Cortex of kidney (tissue), 1 donor: ENCODE measurements at places on chromosomes 4 and X.

- DNase-seq = no peak
These were observed 2.5 kb upstream of the BRWD3 start for GRCh38 chrX:80812176-80812575.

DNA sequence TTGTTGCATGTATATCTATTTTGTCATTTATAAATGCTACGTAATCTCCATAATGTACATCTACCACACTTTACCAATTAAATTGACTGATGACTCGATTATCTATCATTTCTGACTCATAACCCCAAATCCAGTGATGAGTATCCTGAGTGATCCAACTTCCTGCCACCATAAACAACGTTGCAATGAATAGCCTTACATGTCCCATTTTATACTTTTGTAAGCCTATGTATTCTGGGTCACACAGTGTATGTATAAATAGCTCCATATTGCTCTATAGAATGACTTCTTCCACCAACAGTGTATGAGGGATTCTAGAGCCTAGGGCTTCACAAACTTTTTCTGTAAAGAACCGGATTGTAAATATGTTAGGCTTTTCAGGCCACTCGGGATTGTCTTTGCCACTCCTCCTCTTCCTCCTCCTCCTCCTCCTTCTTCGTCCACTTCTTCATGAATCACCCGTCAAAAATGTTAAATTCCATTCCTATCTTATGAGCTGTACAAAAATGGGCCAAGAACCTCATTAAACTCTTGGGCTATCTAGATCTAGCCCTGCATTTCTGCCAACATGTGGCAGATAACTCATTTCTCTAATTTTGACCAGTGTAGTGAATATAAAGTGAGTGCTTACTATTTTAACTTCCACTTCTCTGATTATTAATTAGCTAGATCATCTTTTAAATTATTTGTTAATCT lies 672.2 kb upstream of the AMOT start:
- DNase-seq = no peak

DNA sequence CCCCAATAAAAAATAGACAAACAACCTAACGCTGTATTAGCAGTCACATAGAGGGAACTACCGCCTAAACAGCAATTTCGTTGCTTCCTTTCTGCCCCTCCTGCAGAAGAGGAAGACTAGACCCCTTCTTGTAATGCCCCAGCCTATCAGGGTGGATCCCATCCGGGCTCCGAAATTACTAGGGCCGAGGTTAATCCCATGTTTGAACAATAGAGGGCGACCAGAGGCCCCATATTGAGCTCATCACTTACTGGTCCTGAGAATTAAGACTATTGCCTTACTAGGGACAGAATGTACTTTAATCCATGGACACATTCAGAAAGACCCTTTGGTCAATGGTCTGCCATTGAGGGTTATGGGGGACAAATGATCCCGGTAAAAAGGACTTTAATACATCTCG lies 11.8 kb upstream of the ZNF630 start:
- no peak for DNase-seq

GRCh38 chr4:128782875-128783614 lies 26.5 kb upstream of the JADE1 start:
- no peak for DNase-seq

DNA sequence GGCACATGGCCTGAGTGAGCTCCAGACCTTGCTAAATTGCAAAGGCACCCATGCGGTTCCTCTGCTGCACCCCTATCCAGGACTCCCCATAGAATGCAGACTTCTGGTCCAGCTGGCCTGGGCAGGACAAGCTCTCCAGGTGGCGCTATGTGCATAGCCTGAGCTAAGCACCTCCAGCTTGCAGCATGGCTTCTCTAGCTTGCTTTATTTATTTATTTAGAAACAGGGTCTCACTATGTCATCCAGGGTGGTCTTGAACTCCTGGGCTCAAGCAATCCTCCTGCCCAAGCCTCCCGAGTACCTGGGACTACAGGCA lies 5.5 kb upstream of the WFS1 start:
- DNase-seq = no peak

GRCh38 chrX:56978172-56978571 lies 17.2 kb downstream of the SPIN3 start:
- no peak for DNase-seq

DNA sequence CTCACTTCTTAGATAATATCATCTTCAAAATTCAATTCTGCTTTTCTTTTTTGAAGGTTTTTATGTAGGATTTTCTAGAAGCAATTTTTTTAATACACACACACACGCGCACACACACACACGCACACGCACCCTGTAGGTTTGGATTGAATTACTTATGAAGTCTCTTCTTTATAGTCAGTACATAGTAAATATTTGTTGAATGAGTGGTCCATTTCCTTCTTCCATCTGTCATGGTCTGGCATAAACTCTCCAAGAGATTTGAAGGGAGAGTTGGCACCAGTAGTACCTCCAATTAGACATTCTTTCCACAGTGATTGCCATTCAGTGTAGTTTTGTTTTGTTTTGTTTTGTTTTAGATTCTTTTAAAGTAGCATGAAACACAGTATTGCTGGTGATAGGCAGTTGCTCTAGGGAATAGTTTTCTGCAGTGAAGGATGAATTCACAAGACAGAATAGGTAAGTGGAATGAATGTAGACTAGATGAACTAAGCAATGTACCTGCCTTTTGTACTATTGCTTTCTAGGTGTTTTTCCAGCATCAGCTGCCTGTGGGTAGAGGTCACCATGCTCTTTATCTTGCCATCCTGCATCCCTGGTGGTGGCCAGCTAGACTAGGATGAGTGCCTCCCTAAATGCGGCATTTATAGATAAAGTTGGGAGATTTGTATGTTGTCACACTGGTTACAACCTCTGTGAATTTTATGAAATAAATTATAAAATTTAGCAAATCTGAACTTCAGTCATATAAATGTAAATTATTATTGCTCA lies 20.5 kb downstream of the PDLIM5 start:
- DNase-seq = no peak

GRCh38 chr4:175308236-175308635 lies 390.1 kb downstream of the ADAM29 start:
- no peak for DNase-seq

- no peak for DNase-seq
These were observed 32.9 kb downstream of the NIPAL1 start for GRCh38 chr4:48049483-48049882.

DNA sequence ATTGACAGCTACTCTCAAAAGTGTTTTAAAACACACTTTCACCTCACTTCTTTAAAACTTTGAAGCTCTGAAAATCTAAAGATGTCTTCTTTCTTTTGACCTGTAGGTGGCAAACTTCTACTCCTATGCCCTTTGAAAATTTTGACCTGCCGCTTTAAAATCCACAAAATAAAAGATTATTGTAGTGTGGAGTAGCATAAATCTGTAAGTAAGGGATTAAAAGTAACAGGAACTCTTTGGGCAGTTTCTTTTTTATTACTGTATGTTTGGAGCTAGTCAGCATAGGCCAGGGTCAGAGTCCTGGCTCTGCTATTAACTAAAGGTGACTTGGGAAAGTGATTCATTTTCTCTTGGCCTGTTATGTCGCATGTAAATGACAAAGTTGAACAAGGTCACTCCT lies 25.5 kb downstream of the BBS12 start:
- DNase-seq = no peak

DNA sequence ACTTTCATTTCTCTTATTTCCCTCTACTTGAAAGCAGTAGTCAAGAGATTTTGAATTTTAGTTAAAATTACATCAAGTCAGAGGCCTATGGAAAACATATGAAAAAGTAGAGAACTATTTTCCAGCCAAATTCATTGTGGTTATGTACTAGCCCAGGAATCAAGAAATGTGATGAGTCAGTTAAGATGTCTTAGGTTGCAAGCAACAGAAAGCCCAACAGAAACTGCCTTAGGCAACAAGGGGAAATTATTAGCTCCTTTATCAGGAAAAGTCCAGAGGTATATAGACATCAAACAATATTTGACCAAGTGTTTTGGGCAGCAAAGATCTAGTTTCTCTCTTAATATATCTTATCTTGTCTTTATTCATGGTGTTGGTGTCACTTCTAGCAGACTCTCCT lies 37.8 kb upstream of the FRMD7 start:
- no peak for DNase-seq

- DNase-seq = no peak
These were observed 241.1 kb upstream of the PPP1R2C start for GRCh38 chrX:43019021-43019420.

- no peak for DNase-seq
These were observed 34.9 kb upstream of the UGT8 start for GRCh38 chr4:114563536-114564315.

DNA sequence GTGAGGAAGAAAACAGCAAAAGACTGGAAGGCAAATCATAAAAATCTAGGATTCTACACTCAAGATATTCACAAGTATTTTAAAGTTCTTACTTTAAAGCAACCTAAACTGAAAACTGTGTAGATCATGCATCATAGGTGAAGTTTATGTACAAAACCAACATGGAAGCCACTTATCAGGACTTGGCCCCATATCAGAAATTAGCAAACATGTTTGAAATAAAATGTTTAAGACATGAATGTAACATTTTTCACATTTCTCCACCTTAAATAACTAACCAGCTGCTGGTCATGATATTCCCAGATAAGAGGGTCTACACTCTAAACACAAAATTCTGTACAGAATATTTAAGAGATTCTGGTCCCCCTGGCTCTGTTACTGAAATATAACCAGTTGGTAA lies 38.5 kb downstream of the APBB2 start:
- no peak for DNase-seq

DNA sequence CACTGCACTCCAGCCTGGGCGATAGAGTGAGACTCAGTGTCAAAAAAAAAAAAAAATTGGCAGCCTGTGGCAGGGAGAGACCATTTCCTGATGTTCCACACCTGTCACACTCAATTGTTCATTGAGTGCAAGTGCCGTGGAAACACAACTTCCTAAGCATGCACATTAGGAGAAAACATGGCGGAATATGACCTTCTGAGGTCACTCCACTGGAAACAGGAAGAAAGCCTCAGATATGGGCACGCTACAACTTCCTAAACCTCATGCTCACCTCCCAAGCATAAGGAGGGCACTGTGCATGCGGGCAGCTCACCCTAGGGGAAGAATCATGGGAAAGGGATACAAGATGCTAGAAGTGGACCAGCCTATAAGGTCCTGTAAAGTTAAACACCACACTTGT lies 28.5 kb upstream of the CD99 start:
- DNase-seq = no peak

GRCh38 chrX:17706676-17707075 lies 30.6 kb upstream of the SCML1 start:
- DNase-seq = no peak

- DNase-seq = no peak
These were observed 132.6 kb downstream of the IL15 start for GRCh38 chr4:141768954-141769353.

- DNase-seq = no peak
These were observed 128.2 kb downstream of the C4orf51 start for GRCh38 chr4:145808021-145808650.

- DNase-seq = no peak
These were observed 3.0 kb downstream of the GPC4 start for GRCh38 chrX:133412246-133412645.

GRCh38 chr4:14308229-14308651 lies 680.7 kb upstream of the BOD1L1 start:
- DNase-seq = no peak

- no peak for DNase-seq
These were observed 59.5 kb downstream of the NSG1 start for GRCh38 chr4:4446434-4446833.

GRCh38 chrX:39162322-39162735 lies 361.1 kb downstream of the MID1IP1 start:
- DNase-seq = no peak

DNA sequence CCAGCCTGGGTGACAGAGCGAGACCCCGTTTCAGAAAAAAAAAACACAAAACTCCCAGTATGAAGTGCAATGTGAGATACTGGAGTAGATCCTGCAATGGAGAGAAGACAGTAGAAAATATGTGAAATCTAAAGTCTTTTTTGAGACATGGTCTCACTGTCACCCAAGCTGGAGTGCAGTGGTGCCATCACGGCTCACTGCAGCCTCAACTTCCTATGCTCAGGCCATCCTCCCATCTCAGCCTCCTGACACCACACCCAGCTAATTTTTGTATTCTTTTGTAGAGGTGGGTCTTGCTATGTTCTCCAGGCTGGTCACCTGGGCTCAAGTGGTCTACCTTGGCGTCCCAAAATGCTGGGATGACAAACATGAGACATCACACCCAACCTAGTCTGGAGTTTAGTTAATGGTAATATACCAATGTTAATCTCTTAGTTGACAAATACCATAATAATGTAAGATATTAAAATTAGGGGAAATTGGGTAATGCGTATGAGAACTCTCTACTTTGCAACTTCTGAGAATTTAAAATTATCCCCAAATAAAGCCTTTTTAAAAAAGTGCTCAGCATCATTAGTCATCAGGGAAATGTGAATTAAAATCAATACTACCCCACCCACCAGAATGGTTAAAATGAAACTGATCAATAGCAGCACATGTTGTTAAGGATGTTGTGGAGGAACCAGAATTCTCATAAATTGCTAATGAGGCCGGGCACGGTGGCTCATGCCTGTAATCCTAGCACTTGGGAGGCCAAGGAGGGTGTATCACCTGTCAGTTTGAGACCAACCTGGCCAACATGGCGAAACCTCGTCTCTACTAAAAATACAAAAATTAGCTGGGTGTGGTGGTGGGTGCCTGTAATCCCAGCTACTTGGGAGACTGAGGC lies 15.0 kb downstream of the RBMX start:
- DNase-seq = no peak

DNA sequence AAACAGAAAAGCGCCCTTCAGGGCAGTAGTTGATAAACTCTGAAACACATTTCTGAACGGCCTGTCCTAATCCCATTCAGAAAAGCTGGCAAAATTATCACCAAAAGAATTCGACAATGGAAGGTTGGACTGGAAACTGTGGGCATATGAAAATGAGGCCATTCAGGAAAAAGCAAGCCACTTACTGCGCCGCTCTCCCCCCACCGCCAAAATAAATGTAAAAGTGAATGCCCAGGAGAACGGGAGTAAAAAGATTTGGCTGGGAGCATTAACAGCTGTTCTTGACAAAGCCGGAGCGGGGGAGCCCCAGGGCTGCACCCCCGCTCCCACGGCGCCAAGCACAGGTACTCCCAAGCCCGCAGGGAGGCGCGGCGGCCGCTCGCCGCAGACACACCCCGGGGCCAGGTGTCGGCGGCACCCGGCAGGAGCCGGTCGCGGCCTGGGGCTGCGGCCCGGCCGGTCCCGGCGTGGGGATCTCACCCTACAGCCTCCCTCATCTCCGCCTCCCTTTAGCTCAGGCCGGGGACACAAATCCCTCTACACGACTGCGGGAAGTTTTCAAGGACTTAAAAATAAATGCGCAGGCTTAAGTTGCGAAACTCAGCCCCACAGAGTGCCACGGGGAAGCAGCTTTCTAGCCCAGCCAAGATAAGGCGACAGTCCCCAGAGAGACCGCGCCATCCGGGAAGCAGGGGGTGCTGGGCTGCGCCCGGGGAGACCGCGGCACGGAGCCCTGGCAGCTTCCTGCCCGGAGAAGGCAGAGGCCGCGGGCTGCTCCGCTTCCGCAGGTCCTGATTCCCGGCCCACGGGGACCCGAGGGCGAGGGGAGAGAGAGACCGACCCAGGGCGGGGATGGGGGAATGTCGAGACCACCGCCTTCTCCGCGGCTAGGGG lies 593 bp downstream of the SH3RF1 start:
- peak; percentile 56 for DNase-seq

- no peak for DNase-seq
These were observed 7.0 kb upstream of the TXK start for GRCh38 chr4:48141048-48141447.

- DNase-seq = no peak
These were observed 70.7 kb upstream of the HPGD start for GRCh38 chr4:174592985-174593335.

GRCh38 chrX:145393702-145394235 lies 146.5 kb downstream of the SPANXN1 start:
- no peak for DNase-seq
